ENCODE measurements at places on chromosomes 4 and X.

DNA sequence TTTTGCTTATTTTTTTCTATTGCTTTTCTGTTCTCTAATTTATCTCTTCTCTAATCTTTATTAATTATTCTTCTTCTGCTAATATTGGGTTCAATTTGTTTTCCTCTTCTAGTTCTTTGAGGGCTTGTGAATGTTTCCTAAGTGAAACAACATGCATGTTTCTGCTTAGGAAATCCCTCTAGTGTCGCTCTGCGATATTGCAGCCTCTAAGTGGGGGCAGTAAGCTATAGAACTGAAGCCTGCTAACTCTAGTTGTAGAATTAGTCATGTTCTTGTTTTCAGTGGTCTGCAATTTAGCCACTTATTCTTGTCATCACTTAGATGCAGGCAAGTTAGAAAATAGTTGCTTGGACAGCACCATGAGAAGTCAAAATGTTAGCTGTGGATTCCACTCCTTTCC lies 222.6 kb downstream of the SPIN4 start:
- no peak for DNase-seq

DNA sequence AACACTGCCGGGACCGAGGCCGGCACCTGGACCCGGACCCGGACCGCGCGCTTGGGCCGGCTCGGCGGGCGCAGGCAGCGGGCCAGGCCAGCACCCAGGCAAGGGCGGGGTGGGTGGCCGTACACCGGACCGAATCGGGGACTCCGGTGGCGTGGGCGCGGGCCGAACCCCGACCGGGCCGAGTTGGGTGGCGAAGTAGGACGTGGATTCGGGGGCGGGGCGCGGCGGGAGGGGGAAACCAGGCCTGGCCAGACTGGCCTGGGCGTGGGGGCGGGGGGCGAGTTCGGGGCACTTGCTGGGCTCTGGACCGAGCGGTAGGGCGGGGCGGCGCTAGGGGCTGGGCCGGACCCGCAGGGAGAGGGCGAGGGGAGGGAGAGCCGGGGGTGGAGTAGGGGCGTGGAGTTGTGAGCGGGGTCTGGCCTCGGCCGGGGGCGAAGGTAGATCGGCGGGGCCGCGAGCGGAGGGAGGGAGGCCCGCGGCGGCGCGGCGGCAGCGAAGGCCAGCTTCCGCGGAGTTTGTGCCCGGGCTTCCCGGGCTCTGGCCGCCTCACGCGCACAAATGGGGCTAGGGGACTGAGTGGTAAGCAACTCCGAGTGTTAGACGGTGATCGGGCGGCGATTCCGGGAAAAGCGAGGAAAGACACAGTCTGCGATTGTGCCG lies 1.8 kb upstream of the BCORL1 start:
- DNase-seq = no peak

GRCh38 chr4:26175006-26175786 lies 145.6 kb upstream of the RBPJ start:
- DNase-seq = no peak

- DNase-seq = peak; percentile 96
These were observed 52.2 kb downstream of the NALF2 start for GRCh38 chrX:69556060-69557011.

Measured in iPS DF 19.7 (cell line).